ENCODE measurements at places on chromosomes 7 and 10.

DNA sequence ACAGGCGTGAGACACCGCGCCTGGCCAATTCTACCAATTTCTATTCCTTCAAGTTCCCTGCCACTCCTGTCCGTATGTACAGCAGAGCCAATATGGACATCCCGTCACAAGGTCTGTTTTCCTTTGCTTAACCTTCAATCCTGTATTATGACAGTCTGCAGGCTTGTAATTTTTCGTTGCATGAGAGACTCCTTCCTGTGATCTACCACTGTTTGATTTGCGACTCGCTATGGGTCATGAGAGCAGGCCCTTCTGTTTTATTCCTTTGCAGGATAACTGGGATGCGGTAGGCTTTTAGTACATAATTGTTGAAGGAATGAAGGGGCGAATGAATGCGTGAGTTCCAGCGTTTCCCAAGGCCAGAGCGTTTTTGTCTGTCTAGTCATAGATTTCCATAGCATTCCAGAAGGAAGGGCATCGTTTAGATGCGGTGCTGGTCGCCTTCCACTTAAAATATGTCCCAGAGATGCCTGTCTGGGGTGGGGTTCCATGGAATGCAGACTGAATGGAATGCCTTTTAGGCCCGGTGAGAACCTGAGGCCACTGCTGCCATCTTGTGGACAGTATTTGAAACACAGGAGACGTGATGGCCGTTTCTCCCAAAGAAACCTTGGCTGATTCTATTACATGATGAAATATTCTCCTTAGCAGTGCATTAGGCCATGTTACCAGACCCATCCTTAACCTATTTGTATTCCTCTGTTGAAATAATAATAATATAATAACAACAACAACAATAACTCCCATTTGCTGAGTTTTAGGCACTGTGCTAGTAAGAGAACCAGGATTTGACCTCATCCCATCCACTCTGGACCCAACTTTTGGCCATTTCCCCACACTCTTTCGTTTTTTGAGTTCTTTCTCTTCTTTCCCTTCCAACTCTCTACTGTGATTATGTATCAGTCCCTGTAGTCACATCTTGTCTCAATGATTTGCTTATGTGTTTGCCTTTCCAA, 193.2 kb downstream of the MYOF start:
- peak; percentile 74 for DNase-seq

GRCh38 chr10:133105686-133106390, 18.1 kb downstream of the ADGRA1 start:
- no peak for DNase-seq

GRCh38 chr10:14276210-14276609, 54.5 kb downstream of the FRMD4A start:
- DNase-seq = no peak

- no peak for DNase-seq
Observed at GRCh38 chr10:124077208-124077993, 16.0 kb downstream of the CHST15 start.

DNA sequence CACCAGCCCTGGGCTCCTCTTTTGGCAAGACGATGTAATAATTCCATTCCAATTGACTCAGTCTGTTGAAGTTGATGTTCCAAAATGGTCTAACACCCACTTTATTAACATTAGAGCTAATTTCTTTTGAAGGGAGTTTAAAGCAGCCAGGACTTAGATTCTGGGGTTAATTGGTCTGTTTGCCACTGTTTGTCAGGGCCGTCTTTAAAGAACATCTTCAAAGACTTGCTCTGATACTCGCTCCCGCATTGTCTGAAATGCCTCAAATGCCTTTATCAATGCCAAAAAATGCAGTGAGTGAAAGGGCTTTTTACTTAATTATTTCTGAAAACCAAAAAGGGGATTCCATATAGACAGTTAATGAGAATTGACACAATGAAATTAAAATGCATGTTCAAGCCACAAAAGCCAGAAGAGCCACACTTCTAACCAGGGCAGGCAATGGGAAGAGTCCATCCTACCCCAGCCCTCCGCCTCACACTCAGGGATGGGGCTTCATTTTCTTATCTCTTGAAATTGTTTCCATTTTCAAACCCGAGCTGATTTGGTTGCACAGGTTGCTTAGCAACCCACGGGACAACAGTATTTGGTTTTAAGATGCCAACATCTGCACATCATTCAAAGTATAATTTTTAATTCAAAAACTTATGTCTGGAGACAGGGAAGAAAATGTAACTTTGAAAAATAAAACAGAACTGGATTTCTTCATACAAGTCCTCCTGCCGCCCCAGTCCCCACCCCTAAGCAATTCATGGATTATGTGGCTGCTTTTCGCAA, 163.0 kb downstream of the FGFR2 start:
- DNase-seq = no peak

DNA sequence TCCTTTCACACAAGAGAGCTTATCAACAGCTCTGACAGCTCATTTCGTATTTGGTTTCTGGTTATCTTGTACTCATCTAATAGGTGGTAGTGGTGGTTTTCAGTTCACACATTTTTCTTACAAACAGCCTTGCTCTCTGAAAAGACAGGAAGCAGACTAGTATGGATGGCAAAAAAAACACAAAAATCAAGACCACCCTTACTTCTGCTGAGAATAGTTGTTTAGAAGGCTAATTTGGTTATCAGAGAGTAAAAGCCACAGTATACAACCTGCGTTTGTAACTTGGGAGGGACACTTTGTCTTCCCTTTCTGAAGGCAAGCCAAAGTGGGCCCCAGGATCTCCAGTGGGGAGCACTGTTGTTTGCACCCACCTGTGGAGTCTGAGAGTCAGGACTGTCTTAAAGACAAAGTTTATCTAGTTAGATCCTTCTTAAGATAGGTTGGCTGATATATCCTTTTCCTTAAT, 68.0 kb downstream of the PIP4K2A start:
- no peak for DNase-seq

Data from tibial artery (tissue), 4 donors.